ENCODE measurements at places on chromosomes 7 and 10. TPM values are rescaled to one million over a fixed set of nuclear protein-coding genes. Genes with fewer than 3 reads are reported as not detected.

DNA sequence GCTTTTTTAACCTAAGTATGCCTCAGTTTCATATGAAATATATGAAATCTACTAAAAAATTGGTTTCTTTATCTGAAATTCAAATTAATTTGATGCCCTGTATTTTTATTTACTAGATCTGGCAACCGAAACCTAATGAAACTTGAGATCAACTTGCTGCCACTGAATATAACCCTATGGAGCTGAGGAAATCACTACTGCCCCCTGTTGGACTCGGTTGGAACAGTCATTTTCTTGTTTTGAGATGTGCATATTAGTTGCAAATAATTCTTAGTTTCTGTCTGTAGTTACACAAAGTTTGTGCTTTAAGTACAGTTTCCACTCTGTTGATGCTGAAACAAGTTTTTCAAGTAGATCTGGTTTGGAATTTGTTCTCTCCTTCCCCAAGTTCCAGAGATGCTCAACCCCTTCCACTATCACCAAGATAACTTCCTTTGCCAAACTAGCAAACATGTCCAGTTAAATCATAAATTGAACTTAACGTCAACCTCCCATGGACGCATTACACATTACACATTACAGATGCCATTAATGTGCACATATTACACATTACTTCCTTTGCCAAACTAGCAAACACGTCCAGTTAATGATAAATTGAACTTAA is 22.2 kb upstream of the EXOC4 start:
- DNase-seq = peak; percentile 11

- DNase-seq = no peak
Measured at GRCh38 chr7:34240417-34240816, 335.1 kb downstream of the BMPER start.

DNA sequence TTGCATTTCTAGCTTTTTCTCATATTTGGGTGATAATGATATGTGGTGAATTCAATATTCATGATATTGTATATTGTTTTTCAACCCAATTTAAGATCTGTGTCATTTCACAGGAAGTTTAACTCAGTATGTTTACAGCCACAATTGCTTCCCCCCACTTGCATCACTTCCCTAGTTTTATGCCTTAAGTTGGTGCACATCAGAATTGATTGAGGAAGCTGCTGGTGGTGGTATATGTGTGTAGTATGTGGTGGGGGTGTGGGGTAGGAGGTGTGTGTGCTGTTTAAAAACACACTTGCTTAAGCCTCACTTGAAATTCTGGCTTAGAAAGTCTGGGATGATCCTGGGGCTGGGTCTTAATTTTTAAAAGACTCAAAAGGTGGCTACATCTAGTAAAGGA is 245.1 kb upstream of the AOAH start:
- DNase-seq = no peak

TEX47 gene
- not detected for total RNA-seq

DNA sequence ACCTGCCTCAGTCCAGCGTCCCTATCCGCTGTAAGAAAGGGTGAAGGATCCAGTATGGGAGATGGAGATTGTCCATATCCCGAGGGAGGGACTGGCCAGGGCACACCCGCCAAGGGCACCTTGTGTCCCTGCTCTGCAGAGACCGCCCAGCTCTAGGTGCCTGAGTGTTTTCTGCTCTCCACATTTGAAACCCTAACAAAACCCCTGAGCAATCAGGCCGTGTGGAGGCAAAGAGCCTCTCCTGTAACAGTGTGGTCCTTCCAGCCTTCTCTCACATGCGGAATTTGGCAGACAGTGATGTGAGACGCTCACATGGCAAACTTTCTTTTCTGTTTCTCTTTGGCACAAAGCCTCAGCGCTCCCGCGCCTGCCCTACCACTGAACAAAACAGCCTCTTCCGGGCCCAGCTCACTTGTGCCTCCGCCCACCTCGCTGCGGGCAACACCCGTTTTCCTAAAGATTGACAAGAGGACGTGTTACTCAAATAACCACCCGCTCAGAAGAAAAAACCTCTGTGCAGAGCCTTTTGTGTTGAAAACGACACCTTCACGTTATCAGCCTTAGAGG is 514.8 kb downstream of the DNAJB6 start:
- peak; percentile 81 for DNase-seq

- no peak for DNase-seq
Measured at GRCh38 chr10:16182144-16182543, 254.7 kb upstream of the PTER start.

TASOR2 gene
- 78.5 TPM for total RNA-seq

DNA sequence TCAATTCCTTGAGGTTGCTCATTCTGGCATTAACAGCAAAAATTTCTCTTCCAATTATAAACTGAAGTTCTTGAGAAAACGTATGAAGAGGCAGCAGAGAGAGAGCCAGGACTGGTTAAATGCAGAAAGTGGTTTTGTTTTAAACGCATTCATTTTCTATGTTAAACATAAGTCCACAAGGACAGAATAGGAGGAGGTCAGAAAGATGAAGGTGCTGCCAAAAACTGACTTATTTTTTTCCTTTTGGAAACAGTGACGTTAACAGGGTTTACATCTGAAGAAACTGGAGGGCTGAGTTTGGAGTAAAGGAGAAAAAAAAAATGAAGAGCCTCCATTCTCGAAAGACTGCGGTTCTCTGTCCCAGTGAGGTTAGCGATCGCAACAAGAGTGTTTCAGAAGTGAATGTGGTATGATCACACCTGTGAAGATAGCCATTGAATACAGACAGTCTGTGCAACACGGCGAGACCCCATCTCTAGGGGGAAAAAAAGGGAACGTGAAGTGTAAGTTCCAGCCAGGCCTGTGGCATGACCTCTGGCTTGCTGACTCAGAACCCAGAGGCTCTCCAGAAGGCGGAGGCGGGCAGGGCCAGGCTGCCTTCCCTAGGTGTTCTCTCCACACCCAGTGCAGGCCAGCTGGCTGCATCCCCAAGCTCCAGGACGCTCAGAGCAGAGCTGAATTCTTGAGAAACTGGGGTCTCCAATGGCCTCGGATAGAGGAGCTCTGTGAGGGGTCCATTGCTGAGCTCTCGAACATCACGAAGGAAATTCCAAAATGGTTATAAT is 84.0 kb downstream of the CHST15 start:
- DNase-seq = no peak

DNA sequence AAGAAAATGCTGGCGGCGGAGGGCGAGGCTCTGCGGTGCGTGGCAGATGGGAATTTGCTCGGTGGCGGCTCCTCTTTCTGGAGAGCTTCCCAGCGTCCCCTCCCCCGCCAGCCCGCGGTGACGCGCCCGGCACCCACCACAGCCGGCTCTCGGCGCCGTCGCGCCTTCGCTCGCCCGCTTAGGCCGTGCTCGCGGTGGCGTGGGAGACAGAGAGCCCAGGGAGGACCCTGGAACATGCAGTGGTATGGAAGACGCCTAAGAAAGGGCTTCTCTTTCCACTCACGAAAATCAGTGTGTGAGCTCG is 576 bp upstream of the CSGALNACT2 start:
- DNase-seq = no peak

ARID5B gene
- 65.8 TPM for total RNA-seq

GRCh38 chr10:132904814-132905649 is 37.3 kb downstream of the CFAP46 start:
- DNase-seq = no peak

- no peak for DNase-seq
Measured at GRCh38 chr7:77242554-77242953, 42.9 kb upstream of the FGL2 start.

DNA sequence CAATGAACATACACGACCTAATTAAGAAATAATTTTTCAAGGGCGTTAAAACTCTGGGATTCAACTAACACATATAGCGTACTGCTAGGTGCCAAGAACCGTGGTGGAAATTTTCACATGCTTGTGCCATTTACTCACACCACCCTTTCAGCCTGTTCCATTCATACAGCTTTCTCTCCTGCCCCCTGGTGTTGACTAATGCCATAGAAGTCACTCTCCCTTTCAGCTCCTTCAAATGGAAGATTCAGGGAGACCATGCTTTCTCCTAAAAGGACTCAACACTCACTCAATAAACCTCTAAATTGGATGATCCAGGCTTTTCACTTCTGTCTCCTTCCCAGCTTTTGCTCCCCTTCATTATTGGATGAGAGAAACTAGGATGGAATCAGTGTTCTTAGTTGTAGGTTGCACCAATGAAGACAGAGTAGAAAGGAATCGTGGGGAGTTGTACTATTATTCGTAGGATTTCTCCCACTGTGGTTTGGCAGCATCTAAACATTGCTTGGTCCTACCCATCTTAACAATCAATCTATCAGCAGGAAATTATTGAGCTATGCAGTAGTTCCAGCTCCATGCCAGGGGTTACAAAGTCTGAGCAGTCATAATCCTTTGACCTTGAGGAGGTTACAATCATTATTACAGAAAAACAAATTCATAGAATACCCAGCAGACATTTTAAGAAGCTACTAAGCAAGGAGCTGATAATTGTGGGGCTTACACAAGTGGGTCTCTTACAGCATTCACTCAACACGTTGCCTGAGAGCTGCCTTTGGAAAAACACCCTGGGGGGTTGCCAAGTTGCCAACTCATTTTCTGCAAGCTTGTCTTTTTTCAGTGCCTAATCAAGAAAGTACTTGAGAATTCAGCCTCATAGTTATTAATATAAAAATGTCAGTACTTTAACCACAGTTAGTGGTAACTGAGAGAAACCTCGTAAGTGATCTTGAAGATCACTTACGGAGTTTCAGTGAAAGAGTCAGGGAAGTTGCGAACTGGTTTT is 2.8 kb upstream of the PPP1R3C start:
- peak; percentile 34 for DNase-seq

TIAL1 gene
- 164 TPM for total RNA-seq

GRCh38 chr7:120468611-120469010 is 195.6 kb downstream of the KCND2 start:
- no peak for DNase-seq

LRMDA gene
- not detected for total RNA-seq

- no peak for DNase-seq
Measured at GRCh38 chr10:115355162-115355760, 262.1 kb downstream of the ATRNL1 start.

SFXN3 gene
- 45.2 TPM for total RNA-seq

SLC26A3 gene
- total RNA-seq = 0.93 TPM

GRCh38 chr10:112243713-112244112 is 39.5 kb upstream of the TECTB start:
- DNase-seq = no peak

ATP5MK gene
- 123 TPM for total RNA-seq

GRCh38 chr10:72260976-72261783 is 12.5 kb upstream of the DDIT4 start:
- no peak for DNase-seq

DNA sequence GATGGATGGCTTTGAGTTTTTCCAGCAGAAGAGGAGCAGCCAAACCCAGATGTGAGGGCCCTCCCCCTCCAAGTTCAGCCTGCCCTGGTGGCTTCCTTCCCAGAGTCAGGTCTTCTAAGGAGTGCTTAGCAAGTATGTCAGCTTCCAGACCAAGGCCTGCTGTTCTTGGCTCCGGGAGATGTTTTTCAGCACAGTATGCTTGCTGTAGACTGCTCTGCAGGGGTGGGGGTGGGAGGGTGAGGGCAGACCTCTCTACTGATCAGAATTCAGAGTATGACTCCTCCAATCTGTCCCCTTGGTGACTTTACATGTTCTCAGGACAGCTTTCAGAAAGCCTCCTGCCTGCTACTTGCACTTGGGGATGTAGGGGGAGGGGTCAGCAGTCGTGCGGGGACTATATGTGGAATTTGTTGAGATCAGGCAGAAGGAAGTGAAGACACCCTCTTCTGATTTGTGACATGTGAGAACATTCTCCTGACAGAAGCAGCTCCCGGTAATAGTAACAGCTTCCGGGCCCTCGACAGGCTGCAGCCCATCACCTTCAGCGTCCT is 516.4 kb upstream of the ZMIZ1 start:
- DNase-seq = no peak

CDK6 gene
- 107 TPM for total RNA-seq

DNA sequence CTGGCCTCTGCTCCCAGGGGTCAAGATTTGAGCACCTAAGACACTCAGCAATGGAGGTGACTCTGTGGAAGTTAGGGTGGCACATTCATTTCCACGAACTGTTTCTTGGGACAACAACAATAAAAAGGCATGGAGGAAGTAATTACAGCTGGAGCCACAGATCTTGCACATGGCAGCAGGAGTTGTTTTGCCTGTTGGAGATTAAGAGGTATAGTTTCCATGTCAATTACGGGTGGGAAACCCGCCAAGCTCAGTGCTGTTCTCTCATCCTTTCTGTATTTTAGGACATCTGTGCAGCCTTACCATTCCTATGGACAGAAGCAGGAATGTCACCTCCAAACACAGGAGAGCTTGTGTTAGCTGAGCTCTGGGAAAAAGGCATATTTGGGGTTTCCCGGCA is 201.2 kb downstream of the SNX10 start:
- no peak for DNase-seq

- DNase-seq = no peak
Measured at GRCh38 chr10:128054163-128054970, 71.9 kb downstream of the MKI67 start.

DNA sequence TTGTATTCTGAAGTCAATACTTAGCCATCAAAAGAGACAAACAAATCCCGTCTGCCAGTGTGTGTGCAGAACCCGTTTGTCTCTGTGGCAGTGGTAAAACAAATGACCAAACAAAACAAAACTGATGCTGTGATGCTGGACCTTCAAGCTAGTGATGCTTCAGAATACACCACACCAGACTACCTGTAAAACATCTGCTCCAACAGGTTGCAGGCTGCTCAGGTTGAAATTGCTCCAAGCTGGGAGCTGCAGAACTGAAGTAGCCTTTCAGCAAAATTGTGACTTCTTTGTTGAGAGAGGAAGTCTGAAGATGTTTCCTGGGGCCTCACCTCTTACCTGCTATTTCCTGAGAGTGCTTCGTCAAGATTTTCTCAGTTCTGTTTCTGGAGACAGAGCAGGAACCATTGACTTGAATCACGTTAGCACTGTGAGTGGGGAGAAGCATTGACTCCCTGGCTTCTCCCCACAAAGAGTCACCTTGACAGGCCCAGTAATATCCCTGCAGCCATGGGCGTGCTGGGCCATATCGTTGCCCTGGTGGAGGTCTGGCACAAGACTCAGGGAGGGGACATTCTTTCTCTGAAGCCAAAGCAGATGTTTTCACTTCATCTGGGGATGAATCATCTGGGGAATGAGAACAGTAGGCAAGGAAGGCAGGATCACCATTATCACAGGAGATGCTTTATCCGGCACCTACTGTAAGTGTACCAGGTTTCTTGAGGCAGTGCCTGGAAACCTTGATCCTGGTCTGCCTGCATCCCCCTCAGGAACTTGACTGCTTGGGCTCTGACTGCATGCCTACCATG is 80.2 kb downstream of the RBM20 start:
- DNase-seq = no peak

DNA sequence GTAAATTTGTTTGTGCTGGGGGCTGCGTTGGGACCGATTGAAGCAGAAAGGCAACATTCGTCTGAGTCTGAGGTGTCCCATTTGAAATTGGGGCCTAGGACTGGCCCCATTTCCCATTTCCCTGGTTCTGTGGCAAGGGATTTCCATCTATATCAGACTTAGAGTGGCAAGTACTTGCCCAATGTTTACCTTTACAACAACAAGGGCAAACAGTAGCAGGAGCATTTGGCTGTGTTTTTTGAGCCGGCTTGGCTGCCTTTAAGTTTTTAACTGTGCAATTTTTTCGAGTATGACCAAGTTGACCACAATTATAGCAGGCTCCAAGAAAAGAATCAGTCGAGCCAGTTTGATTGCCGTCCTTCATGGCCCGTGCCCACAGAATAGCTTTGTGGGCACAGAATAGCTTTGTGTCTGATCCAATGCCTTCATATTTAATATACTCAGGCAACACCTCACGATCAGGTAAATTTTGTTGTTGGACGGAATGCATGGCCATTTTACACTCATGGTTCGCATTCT is 4.7 kb upstream of the CYP17A1 start:
- no peak for DNase-seq

- DNase-seq = no peak
Measured at GRCh38 chr7:45033261-45033930, 33.4 kb downstream of the CCM2 start.

SPDYE2 gene
- 0.58 TPM for total RNA-seq
